Activated gamma-delta T cell treated with Interleukin-2 at 50 U/mL for 16 hours (primary cell): ENCODE measurements at places on chromosomes 5 and 9.
A peak's percentile ranks its signal among the peaks of the same experiment; 100 is the strongest.

- no peak for DNase-seq
Observed at GRCh38 chr5:76763136-76763535, 47.2 kb downstream of the F2R start.

- no peak for DNase-seq
Observed at GRCh38 chr9:5708414-5708813, 79.5 kb downstream of the RIC1 start.

DNA sequence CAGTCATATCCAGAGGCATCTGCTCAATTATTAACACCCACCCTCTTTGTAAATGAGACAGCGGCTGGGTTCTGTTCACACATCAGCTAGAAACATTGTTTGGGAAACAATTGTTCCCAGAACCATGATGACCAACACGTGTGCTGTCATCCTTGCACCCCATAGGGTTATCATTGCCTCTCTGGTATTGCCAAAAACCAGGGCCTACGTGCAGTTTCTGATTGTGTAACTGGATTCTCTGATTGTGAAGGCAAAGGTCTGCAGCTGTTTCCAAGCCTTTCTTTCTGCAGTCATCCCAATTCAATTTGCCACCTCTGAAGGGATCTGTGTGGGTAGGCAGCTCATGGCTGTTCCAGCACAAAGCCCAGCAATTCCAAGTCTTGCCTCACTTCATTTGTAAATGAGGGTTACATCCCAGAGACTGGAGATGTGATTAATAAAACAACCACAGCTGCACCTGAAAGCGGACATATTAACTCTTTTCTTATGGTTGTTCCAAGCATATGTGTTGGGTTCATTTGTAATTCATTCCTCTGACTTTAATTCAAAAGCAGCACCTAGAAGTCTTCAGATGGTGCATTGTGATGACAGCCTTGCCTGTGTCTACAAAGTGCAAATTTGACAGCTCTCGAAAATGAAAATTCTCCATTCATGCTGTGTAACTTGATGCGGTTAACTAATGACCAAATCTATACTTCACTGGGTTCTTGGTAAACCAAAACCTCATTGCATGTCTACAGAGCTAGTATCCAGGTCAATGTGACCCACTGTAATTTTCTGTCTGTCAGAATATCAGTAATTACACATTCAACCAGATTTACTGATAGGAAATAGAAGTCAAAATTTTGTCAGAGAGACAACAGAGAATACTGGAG lies 66.6 kb downstream of the YIPF5 start:
- DNase-seq, result no peak

DNA sequence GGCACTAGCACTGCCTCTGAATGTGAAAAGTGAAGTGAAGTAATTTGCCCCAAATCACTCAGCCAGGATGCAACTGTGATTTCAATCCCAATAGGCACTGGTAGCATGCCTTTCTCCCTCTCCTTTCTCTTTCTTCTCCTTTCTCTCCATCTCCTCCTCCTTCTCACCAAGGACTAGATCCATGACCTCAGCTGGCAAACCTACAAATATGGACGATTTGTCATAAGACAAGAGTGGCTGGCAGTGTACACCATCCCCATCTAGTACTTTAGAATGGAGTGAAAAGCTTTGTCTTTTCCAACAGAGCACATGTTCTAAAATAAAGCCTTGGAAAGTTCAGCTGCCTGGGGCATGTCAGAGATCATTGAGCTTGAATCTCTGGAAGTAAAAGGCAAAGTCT lies 574.7 kb upstream of the CLINT1 start:
- DNase-seq, result no peak

DNA sequence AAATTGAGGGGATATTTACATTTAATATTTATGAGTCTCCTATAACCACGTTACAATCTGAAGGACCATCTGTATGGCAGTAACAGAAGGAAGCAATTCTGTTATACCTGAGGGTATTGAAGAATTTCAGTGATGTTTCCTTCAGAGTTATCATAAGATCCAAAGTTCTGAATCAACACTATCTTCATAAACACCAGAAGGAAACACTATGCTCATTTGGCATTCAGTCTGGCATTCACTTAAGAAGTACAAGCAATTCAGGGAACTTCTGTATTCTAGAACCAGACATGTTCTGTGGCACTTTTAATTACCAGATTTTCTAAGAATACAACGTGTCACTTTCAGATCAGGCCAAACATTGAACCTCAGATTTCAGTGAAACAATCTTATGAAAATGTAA lies 9.6 kb downstream of the DAB2 start:
- DNase-seq, result no peak

DNA sequence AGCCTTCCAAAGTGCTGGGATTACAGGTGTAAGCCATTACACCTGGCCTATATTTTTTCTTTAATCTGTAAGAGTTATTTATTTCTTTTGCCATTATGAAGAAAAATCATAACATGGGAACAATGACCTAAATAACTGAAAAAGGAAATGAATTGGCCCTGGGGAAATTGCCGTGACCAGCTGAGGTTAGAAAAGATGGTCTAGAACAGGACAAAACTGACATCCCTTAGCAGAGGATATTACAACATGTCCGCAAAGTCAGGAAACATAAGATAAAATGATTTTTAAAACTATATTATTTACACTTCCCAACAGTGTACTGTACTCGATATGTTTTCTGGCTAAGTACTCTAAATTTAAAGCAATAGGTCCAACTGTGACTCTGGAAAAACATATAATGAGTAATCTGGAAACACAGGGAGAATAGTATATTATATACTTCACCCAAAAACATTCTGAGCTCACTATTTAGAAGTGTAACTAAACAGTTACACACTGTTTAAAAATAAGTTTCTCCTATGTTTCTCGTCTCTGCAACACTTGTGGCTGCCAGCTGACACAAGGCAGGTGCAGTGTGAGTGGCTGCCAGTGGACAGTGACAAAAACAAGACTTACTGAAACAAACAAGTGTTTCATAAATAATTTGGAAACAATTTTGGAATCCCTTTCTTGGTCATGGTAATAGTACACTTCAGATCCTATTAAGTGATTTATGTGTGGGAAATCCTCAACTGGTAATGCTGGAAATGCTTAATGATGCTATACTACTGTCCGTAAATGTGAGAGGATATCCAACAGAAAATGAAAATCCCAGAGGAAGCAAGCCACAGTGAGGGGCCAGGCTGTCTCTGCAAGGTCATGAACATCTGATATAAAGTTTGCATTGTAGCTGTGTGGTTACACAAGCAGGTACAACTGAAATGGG lies 69.1 kb downstream of the C9orf85 start:
- no peak for DNase-seq

GRCh38 chr5:59579101-59579823 lies 314.3 kb downstream of the PDE4D start:
- DNase-seq, result no peak

GRCh38 chr9:90909747-90910283 lies 108.2 kb downstream of the SYK start:
- DNase-seq, result no peak

DNA sequence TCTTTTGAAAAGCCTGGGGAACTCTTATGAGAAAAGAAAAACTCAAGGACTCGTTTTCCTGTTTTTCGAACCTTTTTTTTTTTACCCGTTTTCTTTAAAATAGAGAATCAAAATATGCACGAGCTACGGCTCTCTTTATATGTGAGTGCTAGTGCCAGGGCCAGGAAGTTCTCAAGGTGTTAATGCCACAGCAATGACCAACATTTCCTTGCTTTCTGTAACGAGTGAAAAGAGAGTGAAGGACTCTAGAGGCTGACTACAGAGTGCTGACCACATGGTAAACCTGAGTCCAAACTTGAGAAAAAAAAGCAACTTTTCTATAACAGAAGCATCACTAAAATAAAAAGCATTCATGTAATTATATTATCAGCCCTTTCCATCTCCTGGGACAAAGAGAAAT lies 102.2 kb upstream of the SLC28A3 start:
- DNase-seq, result no peak

- DNase-seq, result no peak
Observed at GRCh38 chr5:14900693-14901461, 29.3 kb upstream of the ANKH start.

DNA sequence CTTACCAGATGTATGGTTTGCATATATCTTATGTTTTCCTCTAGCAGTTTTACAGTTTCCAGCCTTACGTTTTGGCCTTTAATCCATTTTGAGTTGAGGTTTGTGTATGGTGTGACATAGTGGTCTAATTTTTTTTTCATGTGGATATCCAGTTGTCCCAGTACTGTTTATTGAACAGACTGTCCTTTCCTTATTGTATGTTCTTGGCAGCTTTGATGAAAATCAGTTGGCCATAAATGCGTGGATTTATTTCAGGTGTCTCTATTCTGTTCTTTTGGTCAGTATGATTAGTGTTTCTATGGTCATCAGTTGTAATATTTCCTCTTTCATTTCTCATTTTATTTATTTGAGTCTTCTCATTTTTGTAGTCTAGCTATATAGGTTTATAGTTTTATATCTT lies 42.4 kb downstream of the SRFBP1 start:
- no peak for DNase-seq

GRCh38 chr9:136488247-136489214 lies 5.7 kb upstream of the SEC16A start:
- DNase-seq, result peak; percentile 77

DNA sequence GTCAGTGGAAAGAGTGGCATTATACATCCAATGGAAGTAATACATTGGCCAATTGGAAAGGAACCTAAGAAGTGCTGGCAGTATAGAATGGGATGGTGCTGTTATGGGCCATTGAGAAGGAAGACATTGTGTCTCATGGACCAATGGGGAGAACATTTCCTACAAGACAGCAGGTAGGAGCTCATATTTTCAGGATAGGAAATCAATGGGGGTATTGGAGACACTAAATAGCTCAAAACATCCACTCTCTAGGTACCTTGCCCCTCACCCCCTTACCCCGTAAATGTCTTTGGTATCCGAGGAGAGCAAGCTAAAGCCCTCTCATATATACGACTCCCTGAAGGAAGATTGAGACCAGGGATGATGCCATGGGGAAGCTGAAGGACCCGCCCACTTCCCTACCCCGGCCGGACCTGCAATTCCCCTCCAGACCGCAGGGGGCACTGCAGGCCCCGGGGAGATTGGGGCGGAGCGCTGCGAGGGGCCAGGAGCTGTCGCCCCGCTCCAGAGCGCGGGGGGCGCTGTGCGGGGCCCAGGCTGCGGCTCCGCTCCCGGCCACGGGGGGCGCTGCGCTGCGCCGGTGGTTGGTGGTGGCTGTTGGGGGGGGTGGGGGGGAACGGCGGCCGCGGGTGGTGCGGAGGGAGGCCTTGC lies at the start of gene KDM3B:
KDM3B (plus strand) TSS at position 615 of the 651 bp plus-strand sequence. CDS start 111 bp downstream, outside the sequence.
- DNase-seq, result peak; percentile 88

DNA sequence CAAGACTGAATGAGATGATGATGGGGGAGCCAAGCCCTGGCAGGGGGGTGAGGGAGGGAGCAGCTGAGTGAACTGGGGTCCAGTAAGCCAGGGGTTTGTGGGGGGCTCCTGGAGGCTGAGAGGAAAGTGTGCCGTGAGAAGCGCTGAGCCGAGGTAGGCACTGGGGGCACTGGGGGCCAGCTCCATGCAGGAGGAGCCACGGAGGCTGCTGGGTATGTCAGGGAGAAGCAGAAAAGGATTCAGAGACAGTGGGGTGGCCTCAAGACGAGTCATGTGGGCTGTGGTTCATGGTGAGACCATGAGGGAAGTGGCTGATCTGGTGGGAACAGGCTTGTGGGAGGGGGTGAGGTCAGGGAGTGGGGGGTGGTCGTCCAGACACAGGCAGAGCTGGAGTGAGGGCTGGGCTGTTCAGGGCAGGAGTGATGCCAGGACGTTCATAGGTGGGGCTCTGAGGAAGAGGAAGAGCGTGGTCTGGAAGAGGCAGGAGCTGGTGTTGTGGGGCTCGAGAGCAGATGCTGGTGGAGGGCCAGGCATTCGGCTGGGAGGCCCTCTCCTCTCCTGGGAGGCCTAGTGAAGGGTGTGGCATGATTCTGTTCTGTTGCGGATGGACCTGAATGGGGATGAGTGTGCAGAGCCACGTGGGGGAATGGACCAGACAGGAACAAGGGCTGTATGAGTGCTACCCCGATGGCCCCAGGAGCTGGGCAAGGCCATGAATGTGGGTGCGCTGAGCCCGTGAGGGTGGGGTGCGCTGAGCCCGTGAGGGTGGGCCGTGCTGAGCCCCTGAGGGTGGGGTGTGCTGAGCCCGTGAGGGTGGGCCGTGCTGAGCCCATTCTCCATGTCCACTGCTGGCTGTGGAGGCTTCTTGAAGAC lies 92.7 kb upstream of the CACNA1B start:
- DNase-seq, result no peak

- DNase-seq, result no peak
Observed at GRCh38 chr9:69145144-69145715, 28.8 kb upstream of the TJP2 start.
